ENCODE measurements at places on chromosomes 5 and 9. TPM values are rescaled to one million over a fixed set of nuclear protein-coding genes. Genes with fewer than 3 reads are reported as not detected.
A peak's percentile ranks its signal among the peaks of the same experiment; 100 is the strongest.

The PITX1 gene
- total RNA-seq: 2.2 TPM

The WWC1 gene
- 0.96 TPM for total RNA-seq

DNA sequence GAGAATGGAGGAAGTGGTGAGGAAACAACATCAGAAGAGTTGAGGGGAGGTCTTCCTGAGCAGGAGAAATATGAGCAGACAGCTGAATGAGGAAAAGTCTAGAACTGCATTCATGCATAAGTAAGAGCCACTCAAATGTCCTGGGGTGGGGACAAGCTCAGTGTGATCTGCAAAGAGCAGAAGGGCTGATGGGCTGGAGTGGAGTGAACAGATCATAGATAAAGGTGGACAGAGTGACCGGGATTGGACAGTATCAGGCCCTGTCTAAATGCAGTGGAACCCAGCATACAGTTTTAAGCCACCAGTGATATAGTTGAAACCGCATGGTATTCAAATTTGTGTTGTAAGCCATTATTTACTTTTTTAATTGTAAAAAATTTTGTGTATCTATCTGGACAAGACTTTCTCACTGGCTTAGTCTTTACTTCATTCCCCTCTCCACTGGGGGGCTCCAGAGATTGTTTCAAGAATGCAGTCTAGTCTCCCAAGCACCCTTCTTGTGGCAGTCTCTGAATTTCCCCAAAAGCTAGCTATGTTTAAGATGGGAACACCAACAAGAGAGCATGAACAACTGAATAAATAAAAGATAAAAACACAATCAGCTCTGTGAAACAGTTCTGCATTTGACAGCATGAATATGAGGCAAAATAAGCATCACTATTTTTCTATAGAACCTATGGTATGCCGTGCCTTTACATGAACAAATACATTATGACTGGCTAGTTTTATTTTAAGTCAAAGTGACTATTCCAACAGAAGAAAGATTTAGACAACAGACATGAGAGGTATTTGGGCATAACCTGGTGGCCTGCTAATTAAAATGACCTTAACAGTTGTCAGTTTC, 10.7 kb upstream of the STK32A start:
- peak; percentile 53 for DNase-seq

- DNase-seq: no peak
Observed at GRCh38 chr9:8365466-8366160, 566.0 kb upstream of the DMAC1 start.

DNA sequence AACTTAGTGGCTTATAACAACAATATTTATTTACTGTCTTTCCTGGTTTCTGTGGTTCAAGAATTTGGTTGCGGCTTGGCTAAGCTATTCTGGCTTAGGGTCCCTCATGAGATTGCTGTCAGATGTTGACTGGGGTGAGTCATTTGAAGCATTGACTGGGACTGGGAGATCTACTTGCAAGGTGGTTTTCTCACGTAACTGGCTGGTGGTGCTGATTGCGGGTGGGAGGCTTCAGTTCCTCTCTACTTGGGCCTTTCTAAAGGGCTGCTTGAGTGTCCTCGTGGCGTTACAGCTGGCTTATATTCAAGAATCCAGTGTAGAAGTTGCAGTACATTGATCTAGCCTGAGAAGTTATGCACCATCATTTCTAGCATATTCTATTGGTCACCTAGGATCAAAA, 218.5 kb upstream of the ELAVL2 start:
- no peak for DNase-seq

- peak; percentile 47 for DNase-seq
Observed at GRCh38 chr5:138981586-138981985, 106.5 kb upstream of the LRRTM2 start.

GRCh38 chr5:156135531-156135930, 191.4 kb upstream of the SGCD start:
- no peak for DNase-seq

DNA sequence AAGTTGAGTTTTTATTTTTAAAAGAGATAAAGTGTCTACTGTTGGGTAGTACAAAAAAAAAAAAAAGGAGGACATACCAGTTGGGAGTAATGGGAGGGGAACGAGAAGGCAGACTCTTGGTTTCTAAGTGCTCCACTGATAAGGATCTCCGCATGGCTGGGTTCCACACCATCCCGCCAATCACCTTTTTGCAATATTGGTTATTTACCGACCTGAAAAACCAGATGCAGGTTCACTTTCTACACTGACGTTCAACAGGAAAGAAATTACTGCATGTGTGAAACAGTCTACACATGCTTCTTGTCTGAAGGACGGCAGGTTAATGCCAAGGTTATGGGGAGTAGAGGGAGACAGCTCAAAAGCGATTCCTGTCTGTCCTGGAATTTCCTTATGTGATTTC, 75.5 kb downstream of the PTPN3 start:
- DNase-seq: no peak

DNA sequence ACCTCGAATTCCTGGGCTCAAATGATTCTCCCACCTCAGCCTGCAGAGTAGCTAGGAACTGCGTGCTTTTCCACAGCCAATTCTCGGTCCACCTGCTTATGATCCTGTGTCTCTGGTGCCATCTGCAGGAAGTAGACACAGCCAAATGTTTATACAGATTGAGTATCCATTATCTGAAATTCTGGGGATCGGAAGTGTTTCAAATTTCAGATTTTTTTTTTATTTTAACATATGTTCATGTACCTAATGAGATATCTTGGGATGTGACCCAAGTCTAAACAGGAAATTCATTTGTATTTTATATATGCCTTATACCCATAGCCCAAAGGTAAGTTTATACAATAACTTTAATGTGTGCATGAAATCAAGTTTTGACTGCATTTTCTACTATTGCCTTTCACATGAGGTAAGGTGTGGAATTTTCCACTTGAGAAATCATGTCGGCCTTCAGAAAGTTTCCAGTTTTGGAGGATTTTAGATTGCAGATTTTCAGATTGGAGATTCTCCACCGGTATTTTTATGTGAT, 89.5 kb downstream of the ESM1 start:
- DNase-seq: peak; percentile 81

DNA sequence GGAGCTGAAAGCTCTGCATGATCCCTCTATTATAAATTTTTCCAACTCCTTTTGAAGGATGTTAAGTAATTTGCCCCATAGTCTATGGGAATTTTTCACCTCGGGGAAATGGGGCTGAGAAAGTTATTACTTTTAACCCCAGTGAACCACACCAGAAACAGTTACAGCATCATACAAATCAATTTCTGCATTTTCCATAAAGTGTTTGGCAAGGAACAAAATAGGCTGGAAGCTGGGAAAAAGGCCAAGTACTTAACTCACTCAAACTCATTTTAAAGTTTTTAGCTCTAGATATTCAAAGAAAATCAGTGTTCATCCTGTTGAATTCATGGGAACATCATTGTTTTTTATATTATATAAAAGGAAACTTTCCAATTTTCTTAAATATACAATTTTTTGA, 160.9 kb downstream of the SH3GL2 start:
- no peak for DNase-seq

The ANKRD18B gene
- 7.9 TPM for total RNA-seq

DNA sequence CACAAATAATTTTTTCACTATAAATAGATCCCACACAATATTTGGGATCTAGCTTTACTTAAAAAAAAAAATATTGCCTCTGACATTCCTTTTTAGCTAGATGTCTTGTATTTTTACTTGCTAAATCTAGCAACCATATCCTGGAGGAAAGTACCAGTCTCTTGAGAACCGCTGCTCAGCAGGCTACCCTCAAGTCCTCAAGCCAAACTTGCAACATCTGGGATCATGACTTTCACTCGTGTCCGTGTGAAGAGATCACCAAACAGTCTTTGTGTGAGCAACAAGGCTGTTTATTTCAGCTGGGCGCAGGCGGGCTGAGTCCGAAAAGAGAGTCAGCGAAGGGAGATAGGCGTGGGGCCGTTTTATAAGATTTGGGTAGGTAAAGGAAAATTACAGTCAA, 180.3 kb upstream of the FER start:
- no peak for DNase-seq

The ADRB2 gene
- total RNA-seq: 4.1 TPM

DNA sequence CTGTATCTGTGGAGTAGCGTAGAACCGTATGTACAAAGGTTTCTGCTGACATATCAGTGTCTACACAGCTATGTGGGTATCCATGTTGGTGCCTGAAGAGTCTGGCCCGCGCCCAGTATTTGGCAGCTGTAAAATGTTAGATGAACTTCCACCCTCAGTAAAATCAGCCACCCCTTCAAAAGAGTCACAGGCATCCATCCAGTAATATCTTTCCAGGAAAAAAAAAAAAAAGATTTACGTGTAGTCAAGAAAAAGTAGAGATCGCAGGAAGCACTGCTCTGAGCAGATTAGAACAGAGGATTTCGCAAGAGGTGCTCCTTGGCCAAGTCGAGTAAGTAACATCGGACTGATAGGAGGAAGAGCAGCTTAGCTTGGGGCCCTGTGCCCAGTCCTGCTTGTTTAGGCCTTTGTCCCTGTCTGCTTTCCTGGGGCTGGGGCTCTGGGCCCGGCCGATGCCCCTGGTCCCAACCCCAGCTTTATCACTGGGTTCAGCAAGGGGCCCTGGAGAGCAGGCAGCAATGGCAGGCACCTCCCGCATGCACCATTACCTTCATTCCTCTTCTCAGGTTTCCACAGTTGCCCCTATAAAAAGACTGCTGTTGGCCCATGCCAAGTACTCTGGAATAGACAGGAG, 21.2 kb downstream of the DAPK1 start:
- DNase-seq: no peak

Measured in LHCN-M2 (cell line).